ENCODE measurements at places on chromosomes 2 and 18. TPM values are rescaled to one million over a fixed set of nuclear protein-coding genes. Genes with fewer than 3 reads are reported as not detected.

GRCh38 chr2:98464772-98465310 lies 20.2 kb downstream of the INPP4A start:
- peaks cover 79% of the 10 kb centered on the region for H3K4me1 ChIP-seq
- no peaks in the 10 kb centered on the region for H3K36me3 ChIP-seq
- H3K27ac ChIP-seq: peak overlapping the region; percentile 71
- H3K27me3 ChIP-seq: no peaks in the 10 kb centered on the region

DNA sequence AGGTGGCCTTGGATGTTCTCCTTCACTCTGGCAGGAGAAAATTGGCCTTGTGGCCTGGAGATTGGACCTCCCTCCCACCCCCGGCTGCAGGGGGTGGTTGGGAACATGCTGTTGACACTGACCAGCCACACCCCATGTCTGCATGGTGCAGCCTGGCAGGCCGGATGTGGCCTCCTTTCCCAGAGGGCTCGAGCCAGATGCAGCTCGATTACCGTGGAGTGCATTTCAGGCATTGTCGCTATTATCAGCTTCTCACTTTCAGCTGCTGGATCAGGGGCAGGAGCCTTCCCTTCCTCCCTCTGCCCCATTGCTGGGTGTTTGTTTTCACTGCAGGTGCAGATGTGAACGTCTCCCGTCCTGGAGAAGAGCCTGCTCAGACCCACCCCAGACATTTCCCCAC lies 211.0 kb upstream of the SIX2 start:
- H3K27me3 ChIP-seq: no peaks in the 10 kb centered on the region
- H3K27ac ChIP-seq: no peak overlapping the region
- no peak overlapping the region for H3K4me3 ChIP-seq
- no peaks in the 10 kb centered on the region for H3K36me3 ChIP-seq
- DNase-seq: no peak
- H3K4me1 ChIP-seq: no peaks in the 10 kb centered on the region

GRCh38 chr2:152766928-152767327 lies 48.5 kb downstream of the ARL6IP6 start:
- no peak overlapping the region for H3K27ac ChIP-seq
- no peak overlapping the region for H3K4me3 ChIP-seq
- no peaks in the 10 kb centered on the region for H3K4me1 ChIP-seq
- no peaks in the 10 kb centered on the region for H3K27me3 ChIP-seq

DNA sequence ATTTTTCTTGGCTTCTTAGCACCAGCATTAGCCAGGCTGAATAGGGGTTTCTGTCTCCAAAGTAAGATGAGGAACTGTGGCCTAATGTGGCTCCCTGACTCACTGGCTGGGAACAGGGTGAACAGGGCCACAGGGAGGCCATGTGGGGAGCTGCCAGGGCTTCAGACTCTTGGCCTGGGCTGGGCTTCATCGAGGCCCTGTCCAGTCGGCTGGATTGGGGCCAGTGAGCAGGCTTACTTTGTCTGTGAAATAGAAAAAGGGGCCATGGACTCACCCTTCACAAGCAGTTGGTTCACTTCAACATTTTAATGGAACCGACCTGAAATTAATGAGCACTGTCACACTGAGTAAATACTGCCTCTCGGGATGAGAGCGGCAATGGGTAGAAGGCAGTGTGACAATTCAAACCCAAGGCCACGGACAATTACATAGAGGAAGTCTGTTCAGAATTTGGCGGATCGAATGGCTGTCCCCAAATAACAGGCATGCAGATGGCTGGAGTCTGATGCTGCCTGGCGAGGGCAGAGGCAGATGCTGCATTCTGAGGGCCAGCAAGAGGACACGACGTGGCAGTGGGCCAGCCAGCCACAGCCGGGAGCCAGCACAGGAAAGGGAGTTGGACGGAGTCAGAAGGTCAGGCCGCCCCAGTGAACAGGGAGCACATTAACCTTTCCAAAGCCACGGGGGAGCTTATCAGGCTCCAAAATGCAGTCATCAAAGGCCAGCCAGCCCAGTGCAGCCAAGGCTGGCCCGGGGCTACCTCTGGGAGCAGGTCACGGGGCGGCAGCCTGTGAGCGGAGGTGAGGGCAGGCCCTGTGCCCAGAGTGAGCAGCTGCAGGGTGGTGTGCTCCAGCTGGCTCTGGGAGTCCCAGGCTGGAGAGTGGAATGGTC lies 146.6 kb upstream of the REV1 start:
- H3K27ac ChIP-seq: no peak overlapping the region
- no peak overlapping the region for H3K4me3 ChIP-seq
- no peaks in the 10 kb centered on the region for H3K36me3 ChIP-seq
- no peak for DNase-seq

GRCh38 chr2:174336501-174337336 lies 2.0 kb downstream of the SP9 start:
- no peaks in the 10 kb centered on the region for H3K36me3 ChIP-seq
- peak overlapping the region; percentile 36 for H3K4me3 ChIP-seq
- DNase-seq: no peak
- peaks cover 64% of the 10 kb centered on the region for H3K4me1 ChIP-seq
- no peak overlapping the region for H3K27ac ChIP-seq

DNA sequence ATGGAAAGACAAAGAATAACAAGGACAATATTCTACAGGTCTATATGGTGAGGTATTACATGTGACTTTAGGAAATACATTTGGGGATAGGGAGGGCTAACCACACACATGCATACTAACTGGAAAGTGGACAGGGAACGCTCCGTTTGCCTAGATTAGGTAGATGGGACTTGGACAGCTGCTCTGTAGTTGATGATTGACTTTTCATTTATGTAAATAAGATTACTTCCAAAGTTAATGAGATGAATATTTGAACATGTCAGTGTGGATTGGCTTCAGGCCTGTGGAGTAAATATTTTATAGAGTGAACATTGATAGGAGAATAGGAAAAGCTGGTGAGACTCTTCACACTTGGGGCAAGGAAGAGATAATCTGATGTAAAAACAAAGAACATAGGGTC lies 142.0 kb downstream of the NCK2 start:
- peak overlapping the region; percentile 46 for H3K27ac ChIP-seq
- no peak for DNase-seq
- no peak overlapping the region for H3K4me3 ChIP-seq
- H3K36me3 ChIP-seq: peaks cover 13% of the 10 kb centered on the region

GRCh38 chr2:84741182-84741822 lies 139.6 kb downstream of the TRABD2A start:
- no peaks in the 10 kb centered on the region for H3K27me3 ChIP-seq
- H3K4me3 ChIP-seq: no peak overlapping the region
- DNase-seq: peak; percentile 55

DNA sequence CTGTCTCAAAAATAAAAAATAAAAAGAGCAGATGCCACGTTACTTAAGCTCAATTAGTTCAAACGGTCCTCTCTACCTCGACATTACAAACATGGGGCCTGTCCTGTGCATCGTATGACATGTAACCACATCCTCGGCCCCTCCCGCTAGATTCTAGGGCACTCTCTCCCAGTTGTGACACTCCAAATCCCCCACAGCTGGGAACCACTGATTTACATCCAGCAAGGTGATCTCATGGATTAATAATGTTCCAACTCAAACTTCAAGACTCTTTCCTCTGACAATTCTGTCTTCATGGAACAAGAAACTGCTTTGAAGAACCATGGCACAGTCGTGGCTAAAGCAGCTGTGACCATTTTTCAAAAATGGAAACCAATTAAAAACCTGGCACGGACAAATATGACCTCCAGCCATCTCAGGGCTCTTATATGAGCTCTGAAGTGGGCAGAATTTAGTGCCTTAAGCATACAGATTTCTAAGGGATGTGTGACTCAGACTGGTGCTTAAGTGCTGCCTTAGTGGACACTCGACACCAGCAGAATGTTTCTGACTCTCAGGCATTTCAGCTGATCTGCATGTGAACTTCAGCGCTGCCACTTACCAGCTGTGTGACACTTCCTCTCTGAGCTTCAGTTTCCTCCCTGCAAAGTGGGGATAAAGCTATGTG lies 31.7 kb upstream of the ASAP2 start:
- peak overlapping the region; percentile 50 for H3K27ac ChIP-seq
- peaks cover 43% of the 10 kb centered on the region for H3K4me1 ChIP-seq
- DNase-seq: peak; percentile 30

DNA sequence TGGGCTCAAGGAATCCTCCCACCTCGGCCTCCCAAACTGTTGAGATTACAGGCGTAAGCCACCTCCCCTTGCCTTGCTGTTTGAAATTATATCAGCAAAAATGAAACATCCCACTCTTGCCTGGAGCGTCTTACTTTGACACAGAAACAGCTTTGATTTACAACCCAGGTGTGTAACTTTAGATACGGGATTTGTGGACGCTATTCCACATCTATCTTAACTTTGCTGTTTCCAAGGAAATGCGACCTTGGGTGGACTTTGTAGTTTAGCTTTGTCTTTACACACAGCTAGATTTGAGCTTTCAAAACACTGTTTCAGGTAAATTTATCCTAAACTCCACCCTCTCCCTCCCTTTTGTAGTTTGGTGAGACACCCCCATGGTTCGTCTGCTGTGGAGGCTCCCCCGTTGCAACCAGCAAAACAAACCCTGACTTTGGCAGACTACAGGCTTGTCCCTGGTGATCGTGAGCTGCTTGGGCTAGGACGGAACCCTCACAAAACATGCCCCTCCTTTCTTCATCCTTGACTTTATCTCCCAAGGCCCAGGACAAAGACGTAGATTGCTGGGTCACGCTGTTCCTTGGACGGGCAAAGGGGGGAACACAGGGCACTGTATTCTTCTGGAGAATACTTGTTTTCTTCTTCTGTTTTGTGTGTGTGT lies 5.5 kb upstream of the MSH6 start:
- H3K36me3 ChIP-seq: no peaks in the 10 kb centered on the region
- peaks cover 6% of the 10 kb centered on the region for H3K4me1 ChIP-seq
- no peaks in the 10 kb centered on the region for H3K27me3 ChIP-seq
- H3K4me3 ChIP-seq: no peak overlapping the region
- no peak overlapping the region for H3K27ac ChIP-seq

- H3K4me3 ChIP-seq: no peak overlapping the region
- no peaks in the 10 kb centered on the region for H3K27me3 ChIP-seq
- H3K36me3 ChIP-seq: peaks cover 33% of the 10 kb centered on the region
- no peak overlapping the region for H3K27ac ChIP-seq
- DNase-seq: no peak
Observed at GRCh38 chr2:171482877-171483276, 39.4 kb upstream of the CYBRD1 start.

- H3K36me3 ChIP-seq: no peaks in the 10 kb centered on the region
- no peak for DNase-seq
- H3K27me3 ChIP-seq: no peaks in the 10 kb centered on the region
- H3K27ac ChIP-seq: no peak overlapping the region
Observed at GRCh38 chr2:171315781-171316180, 118.0 kb downstream of the METTL8 start.

GRCh38 chr2:168519534-168520308 lies 63.6 kb downstream of the CERS6 start:
- H3K4me3 ChIP-seq: no peak overlapping the region
- H3K27me3 ChIP-seq: no peaks in the 10 kb centered on the region
- peaks cover 75% of the 10 kb centered on the region for H3K4me1 ChIP-seq

DNA sequence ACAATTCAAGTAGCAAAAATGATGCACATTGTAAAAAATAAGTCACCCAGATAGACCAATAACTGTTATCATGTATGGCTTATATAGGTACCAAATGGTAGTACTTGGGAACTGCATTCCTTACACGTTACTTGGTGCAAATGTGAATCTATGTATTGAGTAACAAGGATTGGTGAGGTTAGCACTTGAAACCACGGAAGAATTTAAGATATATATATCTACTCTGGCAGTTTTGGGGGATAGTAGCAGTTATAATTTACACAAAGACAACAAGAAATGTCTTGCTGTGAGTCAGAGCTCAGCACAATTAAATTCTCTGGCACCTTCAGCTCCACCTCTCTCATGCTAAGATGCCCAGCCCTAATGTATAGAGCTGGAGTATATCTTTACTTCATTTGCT lies 359.4 kb upstream of the RAB12 start:
- no peak overlapping the region for H3K27ac ChIP-seq
- H3K4me3 ChIP-seq: no peak overlapping the region
- no peaks in the 10 kb centered on the region for H3K27me3 ChIP-seq
- no peaks in the 10 kb centered on the region for H3K4me1 ChIP-seq

GRCh38 chr2:10331702-10332401 lies 29.1 kb downstream of the HPCAL1 start:
- H3K27me3 ChIP-seq: no peaks in the 10 kb centered on the region
- DNase-seq: no peak
- H3K4me3 ChIP-seq: no peak overlapping the region
- peaks cover 9% of the 10 kb centered on the region for H3K36me3 ChIP-seq

DNA sequence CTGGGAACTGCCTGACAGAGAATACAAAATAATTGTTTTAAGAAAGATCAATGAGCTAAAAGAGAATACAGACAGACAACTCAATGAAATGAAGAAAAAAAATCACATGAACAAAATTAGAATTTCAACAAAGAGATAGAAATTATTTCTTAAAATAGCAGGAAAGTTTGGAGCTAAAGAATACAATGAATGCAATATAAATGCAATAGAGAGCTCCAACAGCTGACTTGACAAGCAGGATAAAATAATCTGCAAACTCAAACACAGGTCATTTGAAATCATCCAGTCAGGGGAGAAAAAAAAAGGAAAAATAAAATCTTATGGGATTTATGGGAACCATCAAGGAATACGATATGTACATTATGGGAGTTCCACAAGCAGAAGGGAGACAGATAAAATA lies 902.7 kb upstream of the ZEB2 start:
- DNase-seq: no peak
- H3K4me3 ChIP-seq: no peak overlapping the region
- no peak overlapping the region for H3K27ac ChIP-seq
- no peaks in the 10 kb centered on the region for H3K27me3 ChIP-seq
- no peaks in the 10 kb centered on the region for H3K36me3 ChIP-seq

GRCh38 chr2:65130664-65131175 lies 814 bp upstream of the RAB1A start:
- H3K4me1 ChIP-seq: peaks cover 40% of the 10 kb centered on the region
- peak overlapping the region; percentile 97 for H3K27ac ChIP-seq
- no peaks in the 10 kb centered on the region for H3K36me3 ChIP-seq
- H3K27me3 ChIP-seq: no peaks in the 10 kb centered on the region
- H3K4me3 ChIP-seq: peak overlapping the region; percentile 81
- no peak for DNase-seq

DNA sequence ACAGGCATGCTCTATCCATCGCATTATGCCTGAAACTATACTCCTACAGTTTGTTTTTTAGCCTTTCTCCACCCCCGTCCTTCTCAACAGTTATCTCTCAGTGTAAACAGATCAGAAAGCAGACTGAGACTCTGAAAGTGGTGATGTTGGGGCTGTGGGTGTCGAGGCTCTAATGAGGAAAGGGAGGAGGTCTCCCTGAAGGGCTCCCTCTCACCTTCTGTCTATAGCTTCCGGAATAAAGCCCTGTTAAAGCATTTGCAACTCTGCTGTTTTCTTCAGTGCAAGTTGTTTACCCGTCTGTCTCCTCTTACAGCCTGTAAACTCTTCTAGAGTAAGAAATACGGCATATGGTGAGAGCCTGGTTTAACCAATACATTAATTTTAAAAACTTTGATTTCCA lies 136.7 kb upstream of the SYT4 start:
- DNase-seq: no peak
- H3K27ac ChIP-seq: no peak overlapping the region
- no peaks in the 10 kb centered on the region for H3K27me3 ChIP-seq

The SLC23A3 gene
- 0.45 TPM for total RNA-seq

The SULT1C4 gene
- not detected for total RNA-seq

The COL6A3 gene
- total RNA-seq: 145 TPM

The MC4R gene
- not detected for total RNA-seq

The LRATD1 gene
- total RNA-seq: 9.8 TPM

The KANSL1L gene
- total RNA-seq: 2.6 TPM

The SATB2 gene
- 7.0 TPM for total RNA-seq

The LBX2 gene
- total RNA-seq: 2.6 TPM

Data from stomach (tissue), 19 donors.